Activated CD8-positive, alpha-beta memory T cell treated with anti-CD3 and anti-CD28 coated beads for 4 hours (primary cell): ENCODE measurements at places on chromosomes 16 and 17.

GRCh38 chr17:80106176-80106575 lies 4.8 kb downstream of the GAA start:
- DNase-seq = no peak

DNA sequence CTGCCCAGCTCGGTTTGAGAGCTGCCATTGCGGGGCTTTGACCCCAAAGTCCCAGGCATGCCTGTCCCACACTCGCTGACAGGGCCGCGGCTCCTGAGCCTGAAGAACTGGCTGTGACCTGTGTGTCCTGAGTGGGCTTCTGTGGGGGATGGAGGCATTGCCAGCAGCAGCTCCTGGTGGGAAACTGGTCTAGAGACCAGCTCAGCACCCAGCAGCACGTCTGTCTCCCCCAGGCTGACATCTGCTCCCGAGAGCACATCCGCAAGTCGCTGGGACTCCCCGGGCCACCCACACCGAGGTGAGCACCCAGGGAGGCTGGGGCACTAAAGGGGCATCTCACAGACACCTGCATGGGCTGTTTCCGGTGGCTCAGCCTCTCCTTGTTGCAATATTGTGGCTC lies 13.4 kb downstream of the ENDOV start:
- no peak for DNase-seq

GRCh38 chr17:82051776-82052637 lies at the start of the genes GPS1 and RFNG:
Gene GPS1, plus strand, starts transcription at chr17:82051898. Its CDS starts 34 bp downstream, at chr17:82051932.
Gene RFNG, minus strand, starts transcription at chr17:82051811. Its CDS starts 45 bp downstream, at chr17:82051766.
- peak; percentile 58 for DNase-seq

DNA sequence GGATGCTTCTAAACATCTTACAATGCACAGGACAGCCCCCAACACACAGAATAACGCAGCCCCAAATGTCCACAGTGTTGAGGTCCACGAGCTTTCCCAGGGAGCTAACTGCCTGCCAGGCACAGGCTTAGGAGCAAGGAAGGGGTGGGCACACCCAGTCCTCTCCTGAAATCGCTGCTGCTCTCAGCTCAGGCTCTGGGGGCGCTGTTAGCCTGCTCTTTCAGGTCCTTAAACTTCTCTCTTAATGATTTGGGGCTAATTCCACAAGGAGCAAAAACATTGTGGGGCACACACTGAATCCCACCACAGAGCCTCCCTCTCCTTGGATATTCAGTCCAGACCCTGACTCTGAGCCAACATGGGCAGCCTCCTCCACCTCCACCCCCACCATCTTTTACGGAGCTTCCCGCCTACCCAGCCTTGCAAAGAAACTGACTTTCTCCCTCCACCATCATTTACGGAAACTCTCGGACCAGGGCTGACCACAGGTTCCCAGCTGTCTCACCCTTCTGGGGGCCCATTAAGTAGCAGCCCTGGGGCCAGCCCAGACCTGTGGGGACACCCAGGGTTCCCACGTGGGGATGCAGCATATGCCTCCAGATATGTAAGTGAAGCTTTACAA lies 1.1 kb downstream of the CD300H start:
- DNase-seq = no peak

GRCh38 chr17:68020409-68020756 lies 15.2 kb upstream of the KPNA2 start:
- no peak for DNase-seq

DNA sequence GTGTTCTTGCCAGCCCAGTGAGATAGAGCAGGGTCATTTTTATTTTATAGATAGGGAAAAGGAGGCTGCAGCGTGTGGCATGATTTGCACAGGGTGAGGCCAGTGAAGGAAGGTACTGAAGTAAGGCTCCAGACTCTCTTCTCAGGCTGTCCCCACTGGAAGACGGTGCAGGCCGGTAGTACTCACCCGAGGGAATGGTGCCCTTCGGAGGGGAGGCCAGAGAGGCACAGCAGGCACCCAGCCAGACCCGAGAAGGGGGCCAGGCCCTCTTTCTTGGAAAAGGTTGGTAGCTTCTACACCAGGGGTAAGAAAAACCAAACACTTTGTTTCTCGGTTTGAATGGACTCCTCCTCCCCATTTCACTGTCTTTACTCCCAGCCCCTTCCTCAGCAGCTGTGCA lies 288 bp downstream of the ANKRD40CL start:
- no peak for DNase-seq

- DNase-seq = no peak
Measured at GRCh38 chr16:9099131-9099625, 7.7 kb downstream of the HAPSTR1 start.

DNA sequence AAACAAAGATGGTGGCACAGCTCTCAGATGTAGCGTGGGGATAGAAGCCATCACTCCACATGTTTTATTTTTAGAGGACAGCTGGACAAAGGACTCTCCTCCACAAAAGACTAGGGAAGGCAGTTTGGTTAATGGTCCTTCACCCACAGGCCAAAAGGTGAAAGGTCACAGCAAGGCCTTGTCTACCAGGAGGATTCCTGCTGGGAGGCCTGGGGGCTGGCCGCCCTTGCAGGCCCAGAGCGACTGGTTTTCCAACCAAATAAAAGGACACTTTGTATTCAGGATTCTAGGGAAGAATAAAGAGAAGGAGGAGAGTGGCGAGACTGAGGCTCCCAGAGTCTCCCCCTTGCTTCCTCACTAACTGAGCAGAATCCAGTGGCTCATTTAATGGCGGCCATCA lies 94.3 kb downstream of the AXIN2 start:
- no peak for DNase-seq

DNA sequence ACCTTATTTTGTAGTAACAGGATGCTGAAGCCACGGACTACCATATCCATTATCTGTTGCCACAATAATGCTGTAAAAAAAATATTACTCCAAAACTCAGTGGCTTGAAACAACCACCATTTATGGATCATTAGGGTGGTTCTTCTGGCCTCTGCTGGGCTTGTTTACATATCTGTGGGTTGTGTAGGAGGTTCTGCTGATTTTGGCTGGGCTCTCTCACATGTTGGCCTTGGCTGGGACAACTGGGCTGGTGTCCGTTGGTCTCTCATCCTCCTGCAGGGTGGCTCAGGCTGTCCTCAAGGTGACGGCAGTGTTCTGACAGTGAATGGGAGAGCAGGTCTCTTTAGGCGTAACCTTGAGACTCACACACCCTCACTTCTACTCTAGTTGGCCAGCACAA lies 76.0 kb downstream of the GPR139 start:
- no peak for DNase-seq

GRCh38 chr17:63693411-63694113 lies 6.4 kb downstream of the LIMD2 start:
- DNase-seq = no peak

DNA sequence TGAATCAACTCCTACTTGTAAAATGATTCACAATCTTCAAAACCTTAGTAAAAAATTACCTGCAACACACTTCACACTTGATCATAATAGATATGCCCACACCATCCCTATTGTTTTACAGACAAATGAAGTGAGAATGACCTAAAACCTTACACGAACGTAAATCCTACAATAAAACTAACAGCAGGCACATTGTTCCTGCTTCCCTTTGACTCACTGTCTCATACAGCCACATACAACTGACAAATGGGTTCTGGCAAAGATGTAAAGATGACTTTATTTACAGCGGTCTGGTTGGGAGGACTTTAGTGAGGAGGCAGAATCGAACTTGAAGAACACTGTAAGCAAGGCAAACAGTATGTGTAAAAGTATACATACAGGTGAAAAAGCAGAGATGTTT lies 188.7 kb downstream of the MYO1D start:
- no peak for DNase-seq

DNA sequence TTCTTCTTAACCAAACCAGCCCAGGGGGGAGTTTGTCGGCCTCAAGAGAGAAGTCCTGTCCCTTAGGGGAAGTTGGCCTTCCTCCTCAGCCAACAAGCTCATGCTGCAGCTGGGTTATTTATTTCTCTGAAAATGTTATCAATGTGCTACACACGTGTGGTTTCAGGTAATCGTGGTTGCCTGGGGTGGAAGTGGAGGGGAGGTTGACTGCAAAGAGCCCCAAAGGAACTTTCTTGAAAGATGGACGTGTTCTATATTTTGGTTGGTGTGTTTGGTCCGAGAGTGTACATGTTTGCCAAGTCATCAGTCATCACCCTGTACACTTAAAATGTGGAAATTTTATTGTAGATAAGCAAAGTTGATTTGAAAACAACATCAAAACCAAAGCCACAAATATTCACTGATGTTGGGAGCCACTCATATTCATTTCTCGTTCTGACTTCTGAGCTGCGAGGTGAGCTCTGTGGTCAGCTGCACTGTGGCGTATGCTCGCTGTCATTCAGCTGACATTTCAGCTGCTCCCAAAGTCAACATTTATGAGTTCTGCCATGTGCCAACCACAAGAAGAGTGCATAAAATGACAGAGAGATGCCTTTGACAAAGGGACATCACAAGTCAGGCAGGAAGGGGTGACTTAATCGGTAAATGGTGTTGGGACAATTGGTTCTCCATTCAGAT lies 26.5 kb upstream of the ADGRG1 start:
- DNase-seq = no peak

DNA sequence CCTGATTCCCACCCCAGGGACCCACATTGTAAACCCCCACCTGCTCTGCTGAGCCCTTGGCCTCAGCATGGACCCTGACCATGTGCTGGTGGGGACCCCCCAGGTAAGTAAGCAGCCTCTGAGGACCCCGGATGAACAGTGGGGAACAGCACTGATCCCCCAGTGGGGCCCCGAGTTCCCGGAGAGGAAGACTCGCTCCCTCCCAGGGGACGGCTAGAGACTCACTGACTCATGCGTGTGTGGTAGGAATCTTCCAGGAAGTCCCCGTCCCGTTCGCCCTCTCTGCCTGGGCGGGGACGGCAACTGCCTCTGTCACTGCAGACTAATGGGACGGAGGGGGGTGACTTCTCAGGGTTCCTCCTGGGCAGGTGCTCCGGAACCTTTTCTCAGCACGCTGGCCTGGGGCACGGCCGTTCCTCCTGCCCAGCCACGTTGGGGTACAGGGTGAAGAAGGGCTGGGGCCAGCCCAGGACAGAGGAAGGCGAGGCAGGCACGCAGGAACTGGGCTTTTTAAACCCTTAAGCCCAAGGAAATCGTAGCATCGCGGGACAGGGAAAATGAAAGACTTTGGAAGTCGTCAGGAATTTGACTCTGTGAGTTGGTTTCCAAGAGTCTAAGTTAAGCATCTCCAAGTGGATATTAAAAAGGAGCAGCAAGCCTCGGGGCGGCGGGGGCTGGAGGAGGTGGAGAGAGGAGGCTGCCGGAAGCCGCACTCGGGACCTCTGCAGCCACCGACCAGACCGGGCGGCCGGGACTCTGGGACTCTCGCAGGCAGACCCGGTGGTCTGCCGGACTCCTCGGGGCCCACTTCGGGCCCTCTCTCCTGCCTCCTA lies 178.7 kb downstream of the SEC14L1 start:
- DNase-seq = peak; percentile 55

DNA sequence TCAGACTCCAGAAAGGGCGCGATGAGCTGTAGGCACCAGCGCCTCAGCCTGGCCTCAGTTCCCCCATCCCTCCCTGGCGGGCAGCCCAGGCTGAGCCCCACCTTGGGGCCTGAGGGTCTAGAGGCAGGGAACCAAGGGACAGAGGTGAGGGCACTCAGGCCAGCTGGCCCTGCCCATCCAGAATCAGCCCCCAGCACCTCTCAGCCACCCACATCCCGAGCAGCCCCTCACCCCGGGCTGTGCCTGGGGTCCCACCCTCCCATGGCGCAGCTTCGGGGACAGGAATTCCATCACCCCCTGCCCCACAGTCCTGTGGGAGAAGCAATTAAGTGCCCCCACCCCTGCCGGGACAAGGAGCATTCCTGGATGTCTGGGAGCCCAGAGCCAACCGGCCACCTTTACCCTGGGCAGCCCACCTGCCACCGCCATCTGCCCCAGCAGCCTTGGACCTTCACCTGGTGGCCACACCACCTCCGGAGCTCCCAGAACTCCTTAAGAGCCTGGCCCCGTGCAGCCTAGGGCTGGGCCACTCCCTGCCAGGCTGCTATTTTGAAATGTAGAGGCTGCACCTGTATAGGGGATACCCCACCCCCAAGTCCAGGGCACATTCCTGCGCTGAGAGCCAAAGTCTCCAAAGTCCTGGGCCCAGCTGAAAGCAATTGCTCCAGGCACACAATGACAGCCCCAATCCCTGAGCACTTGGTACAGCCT lies 33.7 kb upstream of the PVALEF start:
- no peak for DNase-seq

DNA sequence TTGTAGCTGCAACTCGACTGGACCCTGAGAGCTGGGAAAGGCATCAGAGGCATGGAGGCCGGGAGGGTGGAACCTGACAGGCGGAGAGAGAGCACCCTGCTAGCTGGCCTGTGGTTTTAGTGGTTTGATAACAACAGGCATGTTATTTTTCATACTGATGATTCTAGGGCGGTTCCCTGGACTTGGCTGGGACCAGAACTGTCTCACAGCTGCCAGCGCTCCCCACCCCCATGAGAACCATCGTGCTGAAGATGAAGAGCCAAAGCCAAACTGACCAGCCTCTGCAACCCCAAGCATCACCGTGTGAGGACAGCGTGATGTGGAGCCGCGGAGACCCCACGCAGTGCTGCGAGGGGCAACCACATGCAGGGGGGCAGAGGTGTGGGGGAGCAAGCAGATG lies 28.5 kb downstream of the MXRA7 start:
- DNase-seq = no peak
